ENCODE measurements at places on chromosomes 6 and 20. TPM values are rescaled to one million over a fixed set of nuclear protein-coding genes. Genes with fewer than 3 reads are reported as not detected.

CASS4 gene
- total RNA-seq, result 0.40 TPM

DNA sequence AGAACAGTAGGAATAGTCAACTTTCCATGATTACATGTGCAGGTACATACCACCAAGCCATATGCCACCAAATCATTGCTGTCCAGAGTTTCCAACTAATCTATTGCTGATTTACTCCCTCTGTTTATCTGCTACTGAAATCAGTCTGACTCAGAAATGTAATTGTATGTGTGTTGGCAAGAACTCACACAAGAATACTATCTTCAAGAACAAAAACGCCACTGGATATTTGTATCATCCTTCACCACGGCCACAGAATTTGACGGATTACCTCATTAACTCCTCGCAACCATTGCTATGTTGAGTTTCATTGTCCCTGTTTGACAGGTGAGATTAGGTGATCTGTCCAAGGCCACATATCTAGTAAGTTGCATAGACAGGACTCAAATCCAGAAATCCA is 159.2 kb downstream of the GMPR start:
- DNase-seq, result no peak

DNA sequence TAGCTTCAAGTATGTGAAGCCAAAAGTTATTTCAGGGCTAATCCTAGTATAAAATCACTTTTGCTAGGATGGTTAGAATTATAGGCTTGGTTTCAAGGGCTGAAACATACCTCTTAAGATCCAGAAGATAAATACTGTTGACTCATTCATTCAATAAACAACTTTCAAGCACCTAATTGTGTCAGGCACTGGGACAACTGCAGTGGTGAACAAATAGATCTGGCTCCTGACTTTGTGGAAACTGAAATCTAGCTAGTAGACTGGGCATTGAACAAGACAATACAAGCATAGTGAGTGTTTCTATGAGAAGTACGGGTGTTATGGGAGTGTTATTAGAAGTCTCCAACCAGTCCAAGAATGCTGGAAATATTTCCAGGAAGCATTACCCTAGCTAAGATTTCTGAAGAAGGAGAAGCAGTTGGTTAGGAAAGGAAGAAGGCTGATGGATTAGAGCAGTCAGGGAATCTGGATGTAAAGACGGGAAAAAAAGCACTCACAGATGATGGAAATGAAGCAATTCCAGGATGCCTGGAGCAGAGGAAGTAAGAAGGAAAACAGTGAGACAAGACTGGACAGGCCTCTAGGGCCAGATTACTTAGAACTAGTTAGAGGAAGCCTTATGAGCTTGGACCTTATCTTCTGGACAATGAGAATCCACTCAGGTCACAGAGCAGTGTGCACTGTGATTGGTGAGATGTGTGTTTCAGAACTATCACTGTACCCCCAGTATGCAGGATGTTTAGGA is 132.6 kb upstream of the RAB32 start:
- DNase-seq, result no peak

ADTRP gene
- not detected for total RNA-seq

DNA sequence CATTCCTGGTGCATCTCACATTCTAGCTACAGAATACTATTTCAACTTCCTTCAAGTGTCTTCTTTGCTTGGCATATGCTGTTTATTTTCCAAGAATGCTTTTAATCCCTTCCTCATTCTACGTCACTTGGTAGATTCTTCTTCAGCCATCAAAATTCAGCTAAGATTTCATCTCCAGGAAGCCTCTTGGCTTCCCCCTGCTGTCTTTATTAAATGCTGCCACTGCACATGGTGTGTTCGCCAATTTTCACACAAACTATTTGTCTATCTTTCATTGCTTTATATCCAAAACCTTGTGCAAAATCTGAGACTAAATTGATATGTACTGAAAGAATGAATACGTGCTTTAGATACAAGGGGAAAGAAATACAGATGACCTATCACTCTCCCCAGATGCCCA is 253.0 kb downstream of the RFPL4B start:
- DNase-seq, result no peak

- DNase-seq, result no peak
Measured at GRCh38 chr20:34747479-34747878, 43.3 kb downstream of the TP53INP2 start.

GRM1 gene
- total RNA-seq, result 2.2 TPM

PKHD1 gene
- not detected for total RNA-seq

GRCh38 chr6:31128093-31128676 is 7.9 kb upstream of the CDSN start:
- no peak for DNase-seq

EGFL8 gene
- 6.1 TPM for total RNA-seq

GRCh38 chr6:150925590-150925928 is 60.1 kb downstream of the MTHFD1L start:
- DNase-seq, result no peak

OXT gene
- total RNA-seq, result not detected

- DNase-seq, result no peak
Measured at GRCh38 chr6:31163922-31164321, 5.5 kb downstream of the TCF19 start.

GRCh38 chr6:105817370-105817769 is 268.8 kb upstream of the PRDM1 start:
- DNase-seq, result no peak

FERMT1 gene
- 1.0 TPM for total RNA-seq

Measured in Right ventricle myocardium superior (tissue), 1 donor.